Keratinocyte (primary cell): ENCODE measurements at places on chromosomes 5 and 9. TPM values are rescaled to one million over a fixed set of nuclear protein-coding genes. Genes with fewer than 3 reads are reported as not detected.

GRCh38 chr5:142888469-142889085 is 118.4 kb downstream of the ARHGAP26 start:
- no peak for DNase-seq

The FAM114A2 gene
- polyA plus RNA-seq, result 16.3 to 18.3 TPM (median 16.3 TPM) in 3 replicates

The GKAP1 gene
- polyA plus RNA-seq, result 0.08 to 0.62 TPM (median 0.18 TPM) in 3 replicates

The INIP gene
- polyA plus RNA-seq, result 11.6 to 22.0 TPM (median 17.5 TPM) in 3 replicates

GRCh38 chr5:66609615-66610014 is 13.4 kb downstream of the MAST4 start:
- no peak for DNase-seq

The C9orf85 gene
- 12.3 to 18.2 TPM (median 17.5 TPM) in 3 replicates for polyA plus RNA-seq

- DNase-seq, result no peak
Measured at GRCh38 chr5:7825630-7826029, 25.3 kb downstream of the CFAP90 start.

- no peak for DNase-seq
Measured at GRCh38 chr9:33331377-33331891, 41.1 kb downstream of the NFX1 start.

- no peak for DNase-seq
Measured at GRCh38 chr5:120528609-120529008, 64.5 kb downstream of the PRR16 start.

GRCh38 chr5:125197321-125197720 is 450.9 kb upstream of the ZNF608 start:
- no peak for DNase-seq

DNA sequence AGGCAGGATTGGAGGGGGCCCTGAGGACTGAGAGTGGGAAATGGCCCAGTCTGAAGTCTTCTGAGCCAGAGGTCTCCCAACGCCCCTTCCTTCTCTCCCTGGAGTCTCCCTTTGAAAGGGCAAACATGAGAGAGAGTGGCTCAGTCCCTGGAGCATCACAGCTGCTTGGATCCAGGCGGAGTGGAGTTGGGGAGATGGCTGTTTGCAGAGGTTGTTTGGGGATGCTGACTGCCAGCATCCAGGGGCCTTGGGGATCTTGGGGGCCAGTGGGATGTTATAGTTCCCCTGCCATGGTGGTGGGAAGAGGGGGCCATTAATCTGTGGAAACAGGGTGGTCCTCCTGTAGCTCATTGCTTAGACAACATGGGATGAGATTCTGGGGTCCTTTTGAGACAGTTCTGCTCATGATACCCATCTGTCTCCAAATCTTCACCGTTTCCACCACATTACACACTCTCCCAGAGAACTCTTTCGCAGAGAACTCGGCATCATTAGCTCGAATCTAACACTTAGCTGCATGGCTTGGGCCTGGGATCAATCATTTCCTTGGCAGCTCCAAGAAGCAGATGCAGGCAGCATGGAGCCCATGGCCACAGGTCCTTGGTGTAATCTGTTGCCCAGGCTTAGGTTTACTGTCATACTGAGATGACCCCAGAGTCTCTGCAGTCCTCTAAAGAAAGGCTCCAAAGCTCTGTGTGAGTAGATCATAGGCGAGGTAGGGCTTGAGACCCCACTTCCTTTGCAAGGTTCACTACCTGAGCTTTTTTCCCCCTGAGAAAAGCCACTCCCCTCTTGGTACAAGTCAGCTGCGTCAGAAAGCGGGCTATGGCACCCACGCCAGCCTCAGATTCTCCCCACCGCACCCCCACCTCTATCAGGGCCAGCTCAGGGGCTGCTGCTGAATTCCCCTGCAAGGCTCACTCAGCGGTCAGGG is 54.4 kb upstream of the SH3PXD2B start:
- DNase-seq, result no peak
